SHP77 treated with DMSO at 0.1 percent for 48 hours (cell line): ENCODE measurements at places on chromosomes 11 and 22.
A peak's percentile ranks its signal among the peaks of the same experiment; 100 is the strongest.

GRCh38 chr11:1739576-1739975, 10.8 kb downstream of the IFITM10 start:
- DNase-seq = no peak

GRCh38 chr11:71452199-71453036, 585 bp upstream of the NADSYN1 start:
- DNase-seq = peak; percentile 53

DNA sequence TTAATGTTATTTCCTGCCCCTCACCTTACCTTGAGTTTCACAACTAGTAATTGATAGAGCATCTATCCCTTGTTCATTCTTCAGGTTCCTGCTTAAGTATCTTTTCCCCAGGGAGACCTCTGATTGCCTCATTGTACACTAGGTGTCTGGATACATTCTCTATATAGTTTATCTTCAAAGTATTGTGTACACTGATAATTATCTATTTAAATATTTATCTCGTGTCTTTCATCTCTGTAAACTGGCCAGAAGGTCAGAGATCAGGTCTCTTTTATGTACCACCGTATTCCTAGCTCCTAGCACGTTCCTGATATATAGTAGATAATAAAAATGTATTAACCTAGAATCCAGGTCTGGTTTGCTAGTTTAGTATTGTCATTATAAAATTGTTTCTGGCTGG, 6.4 kb downstream of the TMEM126B start:
- no peak for DNase-seq

DNA sequence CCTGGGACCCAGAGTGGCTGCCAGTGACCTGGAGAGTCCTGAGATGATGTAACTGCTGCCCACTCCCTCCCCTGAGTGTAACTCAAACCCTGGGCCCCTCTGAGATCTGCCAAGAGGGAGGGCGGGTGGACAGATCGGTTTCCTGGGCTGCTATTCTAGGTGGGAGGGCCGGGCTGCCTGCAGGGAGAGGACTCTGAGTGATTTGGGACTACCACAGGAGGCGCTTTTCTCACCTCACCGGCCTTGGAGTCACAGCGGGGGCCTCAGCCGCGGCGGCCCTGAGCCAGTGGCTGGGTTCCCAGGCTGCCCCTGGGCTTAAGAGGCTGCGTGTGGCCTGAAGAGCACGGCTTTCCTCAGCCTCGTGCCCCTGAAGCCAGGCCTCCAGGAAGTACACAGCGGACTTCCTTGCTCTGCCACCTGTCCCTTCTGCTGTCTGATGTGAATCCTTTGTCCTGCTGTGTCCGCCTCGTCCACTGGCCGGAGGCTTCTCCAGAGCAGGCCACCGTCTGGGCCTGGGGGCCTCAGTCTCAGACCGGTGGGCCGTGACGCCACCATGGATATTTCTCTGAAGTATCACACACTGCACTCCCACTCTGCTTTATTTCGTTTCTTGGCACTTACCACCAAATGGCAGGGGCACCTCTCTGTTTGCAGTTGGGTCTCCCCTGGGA, 11.5 kb downstream of the RELT start:
- no peak for DNase-seq

DNA sequence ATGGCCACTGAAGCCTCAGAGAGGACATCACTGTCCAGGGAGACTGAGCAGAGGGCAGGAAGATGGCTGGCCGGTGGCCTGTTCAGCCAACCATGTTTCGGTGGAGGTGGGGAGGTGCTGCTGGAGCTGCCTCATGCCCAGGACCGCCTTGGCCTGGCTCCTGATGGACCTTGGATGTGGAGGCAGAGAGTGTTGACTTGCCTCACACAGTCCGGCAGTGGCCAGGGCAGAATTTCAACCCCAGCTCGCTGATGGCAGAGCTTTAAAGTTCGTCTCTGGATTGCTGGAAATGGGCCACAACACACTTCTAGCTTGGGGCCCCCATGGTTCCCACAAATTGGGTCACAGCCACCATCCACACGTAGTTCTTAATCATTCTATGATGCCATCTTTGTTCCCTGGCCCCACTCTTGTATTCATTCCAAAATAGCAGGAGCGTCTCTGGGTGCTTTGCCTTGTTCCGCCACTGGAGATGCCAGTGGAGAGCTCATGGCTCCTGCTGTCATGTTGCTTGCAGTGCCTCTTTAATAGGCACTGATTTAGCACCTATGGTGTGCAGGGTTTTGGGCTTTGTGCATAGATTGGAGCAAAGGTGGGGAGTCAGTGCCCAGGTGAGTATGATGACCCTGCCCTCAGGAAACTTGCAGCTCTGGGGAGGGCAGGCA, 5.6 kb downstream of the MAPK8IP1 start:
- DNase-seq = no peak

DNA sequence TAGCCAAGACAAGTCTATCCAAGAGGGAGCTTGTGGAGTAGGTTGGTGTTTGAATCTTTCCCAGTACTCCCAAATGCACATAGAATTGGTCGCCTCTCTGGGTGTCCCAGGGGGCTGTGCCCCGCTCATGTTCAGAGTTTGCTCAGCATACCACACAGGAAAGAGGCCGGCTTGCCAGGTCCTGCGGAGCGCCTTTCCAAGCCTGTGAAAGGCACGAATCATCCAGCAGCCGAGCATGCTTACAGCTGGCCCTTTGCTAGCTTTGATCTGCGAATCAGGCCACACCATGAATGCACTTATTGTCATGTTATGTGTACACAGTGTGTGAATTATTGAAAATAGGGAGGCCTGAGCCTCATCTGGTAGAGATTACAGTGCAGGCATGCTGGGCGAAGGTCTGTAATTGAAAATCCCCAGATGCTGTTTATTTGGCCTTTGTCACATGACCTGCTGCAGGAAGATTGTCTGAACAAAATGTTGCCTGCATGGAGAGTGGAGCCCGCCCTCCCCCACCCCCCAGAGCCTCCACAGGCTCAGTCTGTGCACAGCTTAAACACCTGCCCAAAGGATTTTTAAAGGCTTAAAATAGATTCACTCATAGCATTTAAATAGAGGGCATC, 163.3 kb upstream of the RASSF10 start:
- DNase-seq = peak; percentile 84

- DNase-seq = no peak
Observed at GRCh38 chr11:120134106-120134930, 3.6 kb downstream of the TRIM29 start.

GRCh38 chr11:113316256-113316655, 1.9 kb downstream of the TTC12 start:
- DNase-seq = no peak

DNA sequence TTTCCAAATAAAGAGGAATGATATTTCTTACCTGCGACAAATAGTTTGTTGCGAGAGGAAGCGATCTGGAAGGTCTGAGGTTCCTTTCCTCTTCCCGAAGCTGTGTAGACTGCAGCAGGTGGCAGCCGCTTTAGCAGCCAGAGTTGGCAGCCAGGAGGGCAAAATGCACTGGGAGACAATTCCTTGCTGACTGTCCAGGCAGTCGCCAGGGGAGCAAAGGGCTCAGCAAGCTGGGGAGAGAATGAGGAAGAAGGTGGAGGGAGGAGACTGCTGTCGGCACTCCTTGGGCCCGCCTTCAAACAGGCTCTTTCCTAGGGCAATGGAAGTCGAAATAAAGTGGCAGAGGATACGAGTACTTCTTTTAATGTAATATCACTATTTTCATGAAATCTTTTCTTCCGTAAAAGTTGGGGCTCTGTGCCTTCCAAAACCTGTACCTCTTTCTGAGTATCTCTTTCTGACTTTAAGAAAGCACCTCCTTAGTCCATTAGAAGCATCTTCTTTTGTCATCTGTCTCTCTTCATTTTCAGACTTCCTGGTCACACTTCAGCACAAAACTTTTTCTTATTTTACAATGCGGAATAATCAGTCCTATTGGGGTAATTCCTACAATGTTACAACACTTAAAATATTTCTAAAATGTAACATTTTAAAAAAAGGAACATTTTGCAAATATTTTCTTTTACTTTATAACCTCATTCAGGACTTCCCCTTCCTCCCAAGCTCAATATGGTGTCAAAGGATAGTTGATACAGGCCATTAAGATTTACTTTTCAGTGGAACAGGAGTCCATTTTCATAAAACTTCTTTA, at the start of gene IL18:
IL18 (minus strand) TSS at position 220 of the 811 bp plus-strand sequence. CDS start 9,041 bp downstream, outside the sequence.
- no peak for DNase-seq

GRCh38 chr11:10450462-10451425, 4.3 kb upstream of the AMPD3 start:
- no peak for DNase-seq

DNA sequence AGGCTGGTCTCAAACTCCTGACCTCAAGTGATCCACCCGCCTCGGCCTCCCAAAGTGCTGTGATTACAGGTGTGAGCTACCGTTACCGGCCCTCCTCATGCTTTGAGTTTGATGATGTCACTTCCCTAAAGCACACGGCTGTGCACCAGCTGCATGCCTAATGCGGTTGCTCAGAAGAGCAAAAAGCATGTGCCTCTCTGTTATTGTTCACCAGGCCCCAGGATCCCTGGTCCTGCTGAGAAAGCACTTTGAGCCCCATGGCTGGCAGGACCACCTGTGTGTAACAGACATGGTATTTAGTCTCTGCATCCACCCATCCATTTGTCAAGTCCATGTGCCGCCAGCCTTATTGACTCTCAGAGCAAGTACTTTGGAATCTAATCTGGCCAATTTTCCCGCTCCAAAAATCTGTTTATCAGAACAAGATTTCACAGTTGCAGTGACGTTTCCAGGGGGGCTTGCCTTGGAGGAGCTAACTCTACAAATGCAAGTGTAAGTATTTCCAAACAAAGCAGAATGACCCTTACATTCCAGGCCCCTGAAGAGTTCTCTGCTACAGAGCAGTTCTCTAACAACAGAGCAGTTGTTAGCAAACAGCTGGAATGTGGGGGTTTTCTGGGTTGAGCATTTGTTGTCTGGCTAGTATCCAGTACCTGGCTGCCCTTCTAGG, 89.4 kb downstream of the LDLRAD3 start:
- no peak for DNase-seq

- DNase-seq = no peak
Observed at GRCh38 chr22:36829370-36830002, 12.7 kb upstream of the PVALB start.

GRCh38 chr11:117490911-117491310, 163.3 kb downstream of the CEP164 start:
- no peak for DNase-seq

- no peak for DNase-seq
Observed at GRCh38 chr11:34209809-34210208, 104.4 kb downstream of the NAT10 start.

DNA sequence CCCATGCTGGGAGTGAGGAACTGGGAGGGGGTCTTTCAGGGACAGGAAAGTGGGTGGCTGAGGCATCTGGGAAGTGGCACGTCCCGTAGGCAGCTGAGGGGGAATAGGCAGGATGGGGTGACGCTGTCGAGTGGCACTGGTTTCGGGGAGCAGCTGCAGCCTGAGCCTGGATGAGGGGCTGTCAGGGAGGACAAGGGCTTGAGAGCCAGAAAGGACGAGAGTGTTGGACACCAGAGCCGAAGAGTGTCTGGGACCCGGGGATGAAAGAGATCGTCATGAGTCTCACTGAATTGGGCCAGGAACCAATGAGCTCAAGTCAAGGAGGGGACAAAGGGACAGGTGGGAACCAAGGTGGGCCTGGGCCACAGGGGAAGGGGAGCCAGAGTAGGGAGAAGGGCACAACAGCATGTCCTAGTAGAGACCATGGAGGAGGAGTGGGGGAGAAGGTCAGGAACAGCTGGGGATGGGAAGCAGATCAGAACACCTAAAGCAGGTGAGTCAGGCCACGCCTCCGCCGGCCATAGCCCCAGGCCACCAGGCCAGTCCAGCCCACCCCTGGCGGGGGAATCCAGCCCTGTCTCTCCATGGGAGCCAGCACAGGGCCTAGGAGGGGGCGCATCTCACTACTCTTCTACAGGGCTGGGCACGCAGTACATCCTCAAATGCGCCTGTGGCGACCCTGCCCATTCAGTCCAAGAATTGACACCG, 4.2 kb downstream of the RAB3IL1 start:
- DNase-seq = no peak

DNA sequence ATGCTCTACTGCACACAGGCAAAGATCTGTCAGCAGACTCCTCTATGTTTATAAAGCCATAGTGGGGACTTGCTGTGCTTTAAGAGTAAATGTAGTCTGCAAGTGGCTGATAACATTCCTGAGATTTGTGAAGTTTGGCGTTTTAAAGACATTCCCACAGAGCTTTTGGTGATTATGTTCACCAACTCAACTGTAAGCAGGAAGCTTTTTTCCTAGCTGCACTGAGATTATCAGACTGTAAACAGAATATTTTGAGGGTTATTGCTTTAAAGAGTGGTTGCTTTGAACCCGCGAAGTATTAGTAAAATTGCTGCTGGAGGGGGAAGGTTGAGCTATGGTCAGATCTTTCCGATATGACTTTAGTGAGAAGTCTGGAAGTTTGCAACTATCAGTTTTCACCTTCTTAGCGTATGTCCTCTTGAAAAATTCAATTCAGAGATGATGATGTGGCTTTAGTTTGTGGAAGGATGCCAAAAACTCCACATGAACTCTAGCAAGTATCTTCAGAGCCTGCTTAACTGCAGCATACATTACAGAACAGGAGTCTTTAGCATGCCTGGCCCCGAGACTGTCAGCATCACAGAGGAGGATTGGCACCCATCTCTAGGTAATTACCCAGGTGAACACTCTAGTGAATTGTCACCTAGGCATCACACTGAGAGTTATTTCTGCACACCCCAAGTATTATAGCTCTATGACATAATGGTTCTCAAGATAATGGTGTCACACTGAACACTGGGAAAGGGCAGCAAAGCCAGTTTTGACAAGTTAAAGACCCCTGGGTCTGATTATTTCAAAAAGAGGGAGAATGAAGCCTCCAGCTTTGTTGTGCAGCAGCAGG, 89.9 kb downstream of the MTNR1B start:
- no peak for DNase-seq

- no peak for DNase-seq
Observed at GRCh38 chr11:63866211-63866610, 27.3 kb downstream of the MARK2 start.

DNA sequence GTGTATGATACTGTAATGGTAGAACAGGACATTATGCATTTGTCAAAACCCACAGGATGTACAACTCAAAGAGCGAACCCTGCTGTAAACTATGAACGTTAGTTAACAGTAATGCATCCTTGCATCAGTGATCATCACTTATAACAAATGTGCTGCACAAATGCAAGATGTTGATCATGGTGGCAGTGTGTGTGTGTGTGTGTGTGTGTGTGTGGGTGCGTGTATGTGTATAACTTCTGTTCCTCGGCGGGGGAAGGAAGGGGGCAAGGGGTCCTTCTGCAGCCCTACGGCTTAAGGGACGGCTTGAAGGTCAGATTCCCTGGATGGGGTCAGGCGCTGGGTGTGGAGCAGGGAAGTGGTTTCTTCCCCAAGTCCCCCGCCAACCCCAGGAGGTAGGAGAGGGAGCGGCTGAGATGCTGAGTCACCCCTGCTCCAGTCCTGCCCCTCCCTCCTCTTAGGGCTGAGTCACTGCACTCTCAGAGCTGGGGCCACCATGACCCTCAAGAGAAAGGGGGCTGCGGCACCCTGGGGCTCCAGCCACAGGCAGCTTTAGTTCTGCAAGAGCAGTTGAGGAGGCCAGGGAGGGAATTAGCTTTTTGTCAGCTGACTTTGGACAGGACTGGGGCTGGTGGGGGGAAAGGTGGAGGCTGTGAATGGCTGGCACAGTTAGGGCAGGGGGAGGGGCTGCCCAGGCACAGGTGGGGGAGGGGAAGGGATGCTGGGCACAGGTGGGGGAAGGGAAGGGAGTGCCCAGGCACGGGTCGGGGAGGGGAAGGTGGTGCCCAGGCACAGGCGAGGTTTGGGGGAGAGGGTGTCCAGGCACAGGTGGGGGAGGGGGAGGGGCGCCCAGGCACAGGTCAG, 8.8 kb upstream of the CTSD start:
- no peak for DNase-seq

- no peak for DNase-seq
Observed at GRCh38 chr11:64014356-64014755, 21.4 kb upstream of the FLRT1 start.

- DNase-seq = no peak
Observed at GRCh38 chr22:29167032-29167911, 38.4 kb upstream of the EMID1 start.

GRCh38 chr11:25876456-25876965, 455.4 kb upstream of the ANO3 start:
- DNase-seq = no peak
